Thoracic aorta (tissue), 2 donors: ENCODE measurements at places on chromosomes 3 and 15. TPM values are rescaled to one million over a fixed set of nuclear protein-coding genes. Genes with fewer than 3 reads are reported as not detected.

- DNase-seq, result no peak
Observed at GRCh38 chr3:37564518-37564917, 297.2 kb upstream of the CTDSPL start.

KLHL40 gene
- not detected for total RNA-seq

GRCh38 chr3:69203631-69204314, 81.4 kb upstream of the LMOD3 start:
- no peak for DNase-seq

MITF gene
- total RNA-seq, result 12.3 TPM

GRCh38 chr3:78632925-78633553, 1134.8 kb downstream of the ROBO1 start:
- DNase-seq, result no peak

CFAP92 gene
- not detected for total RNA-seq

IL12A gene
- not detected for total RNA-seq

RYR3 gene
- total RNA-seq, result 40.1 TPM

GUCA1C gene
- not detected for total RNA-seq

RLBP1 gene
- total RNA-seq, result not detected

DNA sequence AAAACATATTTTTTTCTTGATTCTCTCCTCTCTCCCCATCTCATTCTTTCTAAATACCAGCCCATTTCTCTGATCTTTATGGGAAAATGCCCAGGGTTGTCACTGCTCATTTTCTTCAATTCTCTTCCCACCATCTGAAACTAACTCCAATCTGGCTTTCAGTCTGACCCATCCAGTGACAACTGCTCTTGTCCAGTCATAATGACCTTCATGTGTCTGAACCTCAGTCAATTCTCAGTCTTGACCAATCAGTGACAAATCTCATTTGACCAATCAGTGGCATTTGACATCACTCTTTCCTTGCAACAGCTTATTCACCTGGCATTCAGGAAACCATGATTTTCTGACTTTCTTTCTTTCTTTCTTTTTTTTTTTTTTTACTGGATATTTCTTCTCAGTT, 15.1 kb downstream of the VEPH1 start:
- DNase-seq, result no peak

DNA sequence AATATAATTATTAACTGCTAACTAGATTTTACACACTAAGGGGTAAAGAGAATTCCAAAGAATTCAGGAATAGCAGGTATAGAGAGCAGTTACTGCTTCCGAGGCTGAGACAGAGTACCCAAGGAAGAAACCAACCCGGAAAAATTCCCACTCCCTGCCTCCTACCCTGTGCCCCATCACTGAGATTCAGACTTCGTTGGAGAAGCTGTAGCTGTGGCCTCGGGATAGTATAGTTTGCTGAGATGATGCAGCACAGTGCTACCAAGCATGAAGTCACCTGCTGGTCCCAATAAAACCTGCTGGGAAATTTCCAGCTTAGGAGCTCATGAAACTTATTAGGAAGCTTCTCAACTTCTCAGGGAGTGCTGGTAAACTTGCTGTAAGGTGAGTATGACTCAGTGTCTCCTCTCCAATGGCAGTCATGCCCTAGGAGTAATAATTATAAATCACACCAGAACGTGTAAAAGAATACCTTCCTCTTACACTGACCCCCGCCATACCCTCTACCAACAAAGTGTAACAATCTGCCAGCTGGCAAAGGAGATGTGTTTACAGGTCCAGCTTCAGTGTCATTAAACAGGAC, 215.2 kb upstream of the ROBO2 start:
- DNase-seq, result no peak

- DNase-seq, result no peak
Observed at GRCh38 chr3:110456438-110457138, 615.0 kb upstream of the NECTIN3 start.

- DNase-seq, result no peak
Observed at GRCh38 chr3:55075846-55076245, 148.0 kb upstream of the LRTM1 start.

C3orf20 gene
- total RNA-seq, result not detected

COL6A5 gene
- not detected for total RNA-seq

KBTBD12 gene
- total RNA-seq, result 14.5 TPM

GRCh38 chr15:76336254-76337058, at the start of gene ISL2:
Gene ISL2, plus strand, starts transcription at chr15:76336773. Its CDS starts 111 bp downstream, at chr15:76336884.
- DNase-seq, result no peak

- DNase-seq, result no peak
Observed at GRCh38 chr3:114900908-114901307, 246.2 kb downstream of the ZBTB20 start.

- DNase-seq, result no peak
Observed at GRCh38 chr15:66955001-66955516, 110.3 kb upstream of the SMAD3 start.

DNA sequence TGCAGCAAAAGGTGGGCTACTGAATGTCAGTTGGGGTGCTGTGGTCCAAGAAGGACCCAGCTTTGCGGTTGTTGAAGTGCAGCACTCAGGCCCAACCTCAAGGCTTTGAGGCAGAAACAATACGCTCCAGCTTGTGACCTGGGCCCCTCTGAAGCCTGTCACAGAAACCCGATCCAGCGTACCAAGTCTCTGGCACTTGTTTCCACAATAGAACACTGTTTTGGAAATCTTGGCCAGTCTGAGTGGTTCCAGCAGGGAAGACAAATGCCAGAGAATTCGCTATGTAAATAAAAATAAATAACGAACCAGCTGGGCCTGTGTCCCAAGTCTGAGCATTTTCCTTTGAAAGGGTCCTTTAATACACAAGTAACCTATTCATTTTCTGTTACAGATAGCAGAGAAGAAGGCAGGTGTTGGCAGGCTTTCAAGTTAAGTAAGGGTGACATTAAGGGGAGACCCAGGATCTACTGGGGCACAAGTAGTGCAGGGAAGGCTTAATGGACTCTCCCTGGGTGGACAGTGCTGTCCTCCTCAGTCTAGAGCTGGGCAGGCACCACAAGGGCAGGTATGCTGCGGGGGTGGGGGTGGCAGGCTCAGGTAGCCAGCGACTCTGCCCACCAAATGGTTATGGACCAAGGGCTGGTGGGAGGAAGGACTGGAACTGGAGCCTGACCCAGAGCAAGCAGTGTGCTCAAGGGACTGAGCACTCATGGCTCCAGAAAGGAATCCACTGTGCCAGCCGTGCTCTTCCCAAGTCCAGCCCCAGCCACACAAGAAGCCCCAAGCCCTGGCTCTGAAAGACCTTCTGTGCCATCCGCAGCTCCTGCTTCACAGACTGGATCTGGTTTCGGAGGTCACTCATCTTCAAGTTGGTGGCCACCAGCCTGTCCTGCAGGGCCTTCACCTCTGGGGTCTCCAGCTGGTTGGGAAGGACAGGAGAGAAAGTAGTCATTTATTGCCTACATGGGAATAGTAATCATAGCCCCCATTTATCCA, 26.3 kb downstream of the CCDC13 start:
- DNase-seq, result no peak

GOLGA8M gene
- total RNA-seq, result 0.81 TPM

- no peak for DNase-seq
Observed at GRCh38 chr15:27273506-27273905, 302.5 kb downstream of the GABRG3 start.

TICRR gene
- not detected for total RNA-seq

MYL3 gene
- total RNA-seq, result 1.5 TPM

DNA sequence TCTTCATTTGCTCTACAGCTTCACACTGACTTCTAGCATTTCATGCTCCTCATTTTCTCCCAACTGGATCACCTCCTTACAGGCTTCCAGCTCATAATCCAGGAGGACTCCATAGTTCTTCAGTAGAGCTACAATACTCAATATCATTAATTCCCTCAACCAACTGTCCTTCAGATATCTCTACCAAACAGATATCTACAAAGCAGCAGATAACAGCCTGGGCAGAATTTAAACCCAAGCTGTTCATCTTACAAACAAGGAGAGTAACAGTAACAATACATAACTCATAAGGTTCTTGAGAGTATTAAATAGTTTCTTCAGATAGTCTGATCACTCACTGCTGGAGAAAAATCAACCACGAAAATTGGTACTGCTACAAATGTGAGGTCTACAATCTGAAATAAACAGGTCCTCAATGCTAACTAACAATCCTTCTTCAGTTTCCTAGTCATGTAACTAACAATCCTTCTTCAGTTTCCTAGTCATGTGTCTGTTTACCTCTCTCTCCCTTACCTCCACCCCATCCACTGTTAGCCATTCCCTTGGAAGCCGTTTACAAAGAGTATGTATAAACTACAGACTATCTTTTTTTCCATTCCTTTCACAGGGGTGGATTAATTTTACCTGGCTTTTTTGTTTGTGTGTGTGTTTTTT, 5.0 kb downstream of the PEAK1 start:
- DNase-seq, result no peak

TRH gene
- total RNA-seq, result not detected

DNA sequence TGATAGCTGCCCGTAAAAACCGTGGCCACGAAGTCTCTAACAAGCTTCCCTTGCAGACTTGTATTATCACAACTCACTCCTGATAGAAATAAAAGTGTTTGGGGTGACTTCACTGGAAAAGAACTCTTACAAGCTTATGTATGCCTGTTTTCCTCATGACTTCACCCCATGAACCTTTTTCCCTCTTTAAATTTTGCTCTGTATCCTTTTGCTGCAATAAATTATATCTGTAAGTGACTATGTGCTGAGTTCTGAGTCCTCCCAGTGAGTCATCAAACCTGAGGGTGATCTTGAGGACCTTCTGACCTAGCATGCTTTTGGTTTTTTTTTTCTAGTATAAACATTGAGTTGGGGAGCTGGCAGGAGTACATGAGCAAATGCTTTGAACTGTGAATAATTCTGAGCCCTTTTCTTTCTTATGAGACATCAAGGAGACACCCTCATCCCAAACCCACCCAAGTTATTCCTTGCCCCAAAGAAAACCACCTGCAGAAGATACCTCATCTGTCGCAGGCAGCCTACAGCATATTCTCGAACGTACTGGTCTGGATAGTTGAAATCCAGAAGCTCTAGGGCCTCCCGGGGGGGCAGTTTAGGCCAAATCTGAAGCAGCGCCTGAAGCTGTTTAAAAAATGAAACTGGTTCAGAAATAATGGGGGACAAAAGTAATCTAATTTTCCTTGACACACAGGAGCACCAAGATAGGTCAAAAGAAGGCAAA, 85.9 kb downstream of the FAIM start:
- no peak for DNase-seq

GRCh38 chr3:61340931-61341461, 89.7 kb upstream of the FHIT start:
- DNase-seq, result no peak

CFAP20DC gene
- total RNA-seq, result not detected

CCR9 gene
- not detected for total RNA-seq

- no peak for DNase-seq
Observed at GRCh38 chr3:126522363-126522788, 1.6 kb upstream of the CHST13 start.

GRCh38 chr15:69104050-69104750, 56.2 kb upstream of the GLCE start:
- no peak for DNase-seq

MAP6D1 gene
- total RNA-seq, result 4.3 TPM

RPS27L gene
- total RNA-seq, result 120 TPM

- no peak for DNase-seq
Observed at GRCh38 chr3:179973931-179974361, 62.8 kb downstream of the PEX5L start.

DNA sequence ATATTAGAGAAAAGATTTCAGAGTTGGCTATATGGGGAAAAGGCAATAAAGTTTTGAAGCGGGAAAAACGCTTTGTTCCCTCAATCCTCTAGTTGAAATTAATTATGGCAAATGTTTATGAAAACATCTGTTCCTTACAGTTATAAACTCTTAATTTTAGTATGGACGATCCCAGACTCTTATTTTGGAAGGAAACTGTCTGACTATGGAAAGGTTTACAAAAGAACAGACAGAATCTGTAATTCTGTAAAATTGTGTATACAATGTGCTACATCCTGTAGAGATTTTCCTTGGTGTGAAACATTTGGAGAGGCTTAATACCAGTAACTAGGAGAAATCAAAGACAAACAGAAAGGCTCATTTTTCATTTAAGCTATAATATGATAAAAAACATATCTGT, 311.8 kb downstream of the TBC1D5 start:
- DNase-seq, result no peak

GRCh38 chr3:4581124-4581424, 87.9 kb downstream of the ITPR1 start:
- DNase-seq, result no peak

DNA sequence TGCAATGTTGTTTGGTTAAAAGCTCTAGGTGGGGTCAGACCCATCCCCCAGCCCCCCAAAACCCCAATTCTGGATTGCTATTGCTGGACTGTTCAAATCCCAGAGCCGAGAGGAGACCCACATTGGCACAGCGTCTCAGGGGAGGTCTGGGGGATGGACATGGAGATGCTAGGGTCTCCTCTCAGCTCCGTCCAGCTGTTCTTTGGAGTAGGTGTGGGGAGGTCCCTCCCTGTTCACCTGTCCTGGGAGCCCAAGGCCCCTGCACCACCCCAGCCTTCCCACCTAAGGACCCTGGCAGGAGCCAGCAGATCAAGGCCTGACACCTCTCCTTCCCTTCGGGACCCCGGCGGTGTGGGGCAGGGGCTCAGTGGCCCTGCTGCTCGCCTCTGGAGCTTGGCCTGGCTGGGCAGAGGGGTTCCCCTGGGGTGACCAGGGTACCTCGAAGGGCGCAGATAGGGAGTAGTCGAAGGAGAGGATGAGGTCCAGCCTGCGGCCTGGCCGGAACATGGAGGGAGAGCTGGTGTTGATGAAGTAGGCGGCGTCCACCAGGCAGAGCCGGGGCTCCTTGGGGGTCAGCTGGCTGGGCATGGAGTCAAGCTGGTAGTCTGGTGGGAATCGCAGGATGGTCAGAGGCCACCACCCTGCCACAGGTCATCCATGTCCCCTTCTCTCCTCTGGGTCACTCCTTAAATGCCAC, 23.9 kb downstream of the PLA2G4D start:
- no peak for DNase-seq

- DNase-seq, result no peak
Observed at GRCh38 chr3:192817053-192817452, 89.7 kb upstream of the FGF12 start.

- DNase-seq, result no peak
Observed at GRCh38 chr3:81105206-81105605, 656.2 kb downstream of the GBE1 start.

DNA sequence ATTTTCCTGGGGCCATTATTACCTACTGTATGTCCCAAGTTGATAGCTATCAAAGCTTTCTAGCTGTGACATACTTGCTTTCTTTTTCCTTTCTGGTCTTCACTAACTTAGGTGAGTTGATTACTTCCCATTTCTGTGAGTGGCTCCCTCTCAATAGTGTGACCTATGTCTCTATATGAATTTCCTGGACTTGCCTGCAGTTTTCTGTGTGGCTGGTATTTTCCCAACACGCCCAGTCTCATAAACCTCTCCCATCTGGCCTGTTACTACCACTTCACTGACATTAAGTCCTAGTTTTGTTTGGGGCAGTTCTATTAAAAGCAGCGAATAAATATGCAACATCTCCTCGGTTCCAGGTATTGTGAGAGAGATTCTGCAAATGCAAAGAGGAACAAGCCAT, 671.2 kb downstream of the SI start:
- DNase-seq, result no peak

DNA sequence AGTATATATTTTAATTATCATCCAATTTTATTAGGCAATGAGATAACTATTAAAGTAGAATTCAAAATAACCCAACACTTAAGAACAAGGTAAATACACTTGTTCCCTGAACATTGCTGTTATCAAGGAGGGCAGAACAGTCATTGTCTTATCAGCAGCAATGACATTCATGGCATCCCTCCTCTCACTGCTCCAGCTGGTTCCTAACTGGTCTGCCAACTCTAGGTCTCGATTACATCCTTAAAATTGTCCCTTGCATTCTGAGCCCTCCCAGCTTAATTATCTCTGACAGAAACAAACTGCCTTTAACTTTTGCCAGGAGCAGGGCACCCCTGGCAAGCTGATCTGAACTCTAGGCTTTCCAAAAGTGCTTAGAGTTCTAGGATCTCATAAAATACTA, 14.0 kb upstream of the DYNC1LI1 start:
- no peak for DNase-seq

LRRC31 gene
- not detected for total RNA-seq
